ENCODE measurements at places on chromosomes 2 and 18.

DNA sequence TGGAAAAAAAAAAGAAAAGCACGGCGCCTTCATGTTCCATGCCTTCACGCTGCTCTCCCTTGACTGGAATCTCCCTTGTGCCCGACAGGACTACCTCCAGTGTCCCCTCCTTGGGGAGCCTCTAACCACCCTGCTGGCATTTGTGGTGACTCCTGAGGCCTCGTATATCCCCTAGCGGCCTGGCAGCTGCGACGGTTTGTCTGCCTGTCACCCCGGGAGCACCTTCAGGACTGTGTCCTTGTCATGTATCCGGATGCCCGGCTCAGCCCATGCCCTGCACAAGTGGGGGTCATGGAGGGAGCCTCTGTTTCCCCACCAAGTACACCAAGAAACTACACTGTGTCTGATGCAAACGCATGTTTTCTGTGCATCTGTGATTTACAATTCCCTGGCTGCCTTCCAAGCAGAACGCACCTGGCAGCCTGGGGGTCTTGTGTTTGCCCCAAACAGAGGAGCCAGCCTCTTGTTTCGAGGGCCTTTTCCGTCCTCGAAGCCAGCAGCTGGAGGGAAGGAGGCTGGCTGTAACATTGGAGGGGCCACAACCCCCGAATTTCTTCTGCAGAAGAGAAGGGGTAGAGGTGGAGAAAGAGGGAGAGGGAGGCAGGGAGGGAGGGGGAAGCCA lies 18.9 kb downstream of the TWIST2 start:
- DNase-seq = no peak

DNA sequence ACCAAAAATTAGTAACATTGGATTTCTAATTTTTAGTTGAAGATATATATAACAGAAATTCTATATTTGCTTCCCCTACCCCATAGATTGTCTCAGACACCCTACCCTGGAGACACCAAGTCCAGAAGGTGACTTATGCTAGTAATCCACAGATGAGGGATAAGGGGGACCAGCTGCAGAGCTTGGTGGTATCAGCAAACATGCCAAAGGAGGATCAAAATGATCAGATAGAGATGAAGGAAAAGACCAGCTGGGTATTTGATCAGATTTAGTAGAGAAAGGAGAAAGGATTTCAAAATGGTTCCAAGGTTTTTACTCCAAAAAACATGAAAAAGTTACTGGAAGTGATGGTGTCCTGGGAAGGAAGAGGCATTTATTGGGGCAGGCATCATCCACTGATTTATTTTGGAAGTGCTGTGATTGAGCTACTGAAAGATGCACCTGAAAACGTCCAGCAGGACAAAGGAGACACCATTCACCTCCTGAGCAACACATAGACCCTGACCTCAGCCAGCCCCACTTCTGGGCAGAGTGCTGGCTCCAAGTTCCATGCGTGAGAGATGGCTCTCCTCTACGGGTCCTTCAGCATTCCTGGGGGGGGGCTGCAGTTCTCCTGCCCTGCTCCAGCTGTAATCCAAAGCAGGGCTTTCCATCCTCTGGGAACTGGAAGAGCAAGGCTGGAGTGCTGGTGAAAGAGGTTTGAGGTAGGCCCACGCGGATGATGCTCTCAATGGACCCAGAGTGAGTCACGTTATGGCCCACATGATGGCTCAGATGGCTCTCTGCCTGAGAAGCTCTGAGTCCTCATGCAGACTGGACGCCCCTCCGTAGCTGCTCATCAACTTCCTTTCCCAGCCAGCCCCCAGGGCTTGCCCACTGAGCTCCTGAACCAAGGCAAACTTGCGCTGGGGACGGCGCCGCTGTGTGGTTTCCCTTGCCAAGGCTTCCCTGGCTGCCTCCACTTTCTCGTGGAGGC lies 3.7 kb upstream of the LRRFIP1 start:
- no peak for DNase-seq

GRCh38 chr2:171703574-171704347 lies 16.5 kb downstream of the DYNC1I2 start:
- DNase-seq = no peak

- DNase-seq = no peak
Observed at GRCh38 chr2:159497256-159497655, 119.1 kb downstream of the BAZ2B start.

DNA sequence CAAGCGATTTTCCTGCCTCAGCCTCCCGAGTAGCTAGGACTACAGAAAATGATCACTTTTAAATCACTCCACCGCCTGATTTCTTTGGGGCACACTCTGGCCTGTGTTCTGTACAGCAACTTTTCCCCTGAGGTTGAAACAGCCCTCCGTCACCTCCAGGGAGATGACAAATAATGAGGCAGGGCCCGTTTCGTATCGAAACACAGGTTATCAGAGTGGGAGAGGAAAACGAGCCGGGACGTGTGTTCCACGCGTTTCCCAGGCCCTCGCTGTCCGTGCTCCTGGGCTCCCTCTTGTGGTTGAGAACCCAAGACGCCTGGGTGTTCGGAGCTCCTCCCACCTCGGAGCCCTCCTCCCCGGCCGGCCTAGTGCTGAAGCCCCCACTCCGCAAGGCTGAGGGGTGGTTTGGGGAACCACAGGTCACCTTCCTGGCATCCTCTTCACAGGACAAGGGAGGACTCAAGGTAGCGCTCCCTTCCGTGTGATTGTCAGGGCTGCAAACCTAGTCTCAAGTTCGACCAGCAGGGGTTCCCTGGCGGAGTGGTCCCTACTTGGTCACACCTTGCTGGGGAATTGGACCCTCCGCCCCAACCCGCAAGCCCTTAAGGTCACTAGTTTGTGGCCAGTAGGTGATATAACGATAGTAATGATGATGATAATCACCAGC lies 12.8 kb downstream of the ATP6V1B1 start:
- DNase-seq = no peak

DNA sequence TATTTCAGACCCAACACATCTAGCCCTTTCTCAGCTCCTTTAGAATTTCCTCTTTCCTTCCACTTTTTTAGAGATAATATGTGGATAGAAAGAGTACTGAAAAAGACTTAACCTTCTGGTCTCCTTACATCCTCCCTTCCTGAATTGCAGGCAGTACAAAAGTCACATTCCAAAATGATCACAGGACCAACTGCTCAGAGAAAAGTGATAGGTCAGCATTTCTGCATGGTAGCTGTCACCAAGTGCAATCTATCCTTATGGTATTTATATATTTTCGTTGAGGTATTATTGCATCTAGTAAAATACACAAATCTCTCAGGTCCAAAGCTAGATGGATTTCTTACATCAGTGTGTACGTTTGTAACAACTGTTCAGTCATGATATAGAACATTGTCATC lies 427.5 kb downstream of the LPIN1 start:
- DNase-seq = no peak

DNA sequence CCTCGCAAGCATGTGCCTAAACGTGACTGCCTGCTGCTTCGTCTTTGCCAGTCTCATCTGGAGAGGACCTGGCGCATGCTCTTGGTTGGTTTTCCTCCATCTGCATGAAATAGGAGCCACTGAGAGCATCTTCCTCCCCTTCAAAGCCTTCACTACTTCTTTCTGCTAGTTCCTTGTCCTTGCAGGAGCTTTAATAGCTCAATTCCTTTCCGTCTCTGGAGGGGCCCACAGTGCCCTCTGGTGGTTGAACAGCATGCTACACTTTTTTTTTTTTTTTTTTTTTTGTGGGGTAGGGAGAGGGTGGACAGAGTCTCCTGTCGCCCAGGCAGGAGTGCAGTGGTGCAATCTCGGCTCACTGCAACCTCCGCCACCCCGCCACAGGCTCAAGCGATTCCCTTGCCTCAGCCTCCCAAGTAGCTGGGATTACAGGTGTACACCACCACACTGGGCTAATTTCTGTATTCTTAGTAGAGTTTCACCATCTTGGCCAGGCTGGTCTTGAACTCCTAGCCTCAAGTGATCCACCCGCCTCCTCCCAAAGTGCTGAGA lies 59.6 kb downstream of the SP110 start:
- no peak for DNase-seq

- DNase-seq = no peak
Observed at GRCh38 chr2:54904836-54905235, 145.4 kb downstream of the RTN4 start.

DNA sequence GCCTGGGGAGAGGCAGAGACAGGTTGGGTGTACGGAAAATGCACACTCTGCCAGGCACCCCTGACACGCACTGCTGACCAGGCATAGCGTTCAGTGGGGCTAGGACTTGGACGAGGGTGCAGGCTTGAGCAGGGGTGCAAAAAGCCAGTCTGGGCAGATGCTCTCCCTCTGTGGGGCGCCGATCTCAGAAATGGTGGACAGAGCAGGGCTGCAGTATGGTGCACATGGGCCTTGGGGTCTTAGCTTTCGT lies 1.0 kb upstream of the ARHGEF4 start:
- no peak for DNase-seq

DNA sequence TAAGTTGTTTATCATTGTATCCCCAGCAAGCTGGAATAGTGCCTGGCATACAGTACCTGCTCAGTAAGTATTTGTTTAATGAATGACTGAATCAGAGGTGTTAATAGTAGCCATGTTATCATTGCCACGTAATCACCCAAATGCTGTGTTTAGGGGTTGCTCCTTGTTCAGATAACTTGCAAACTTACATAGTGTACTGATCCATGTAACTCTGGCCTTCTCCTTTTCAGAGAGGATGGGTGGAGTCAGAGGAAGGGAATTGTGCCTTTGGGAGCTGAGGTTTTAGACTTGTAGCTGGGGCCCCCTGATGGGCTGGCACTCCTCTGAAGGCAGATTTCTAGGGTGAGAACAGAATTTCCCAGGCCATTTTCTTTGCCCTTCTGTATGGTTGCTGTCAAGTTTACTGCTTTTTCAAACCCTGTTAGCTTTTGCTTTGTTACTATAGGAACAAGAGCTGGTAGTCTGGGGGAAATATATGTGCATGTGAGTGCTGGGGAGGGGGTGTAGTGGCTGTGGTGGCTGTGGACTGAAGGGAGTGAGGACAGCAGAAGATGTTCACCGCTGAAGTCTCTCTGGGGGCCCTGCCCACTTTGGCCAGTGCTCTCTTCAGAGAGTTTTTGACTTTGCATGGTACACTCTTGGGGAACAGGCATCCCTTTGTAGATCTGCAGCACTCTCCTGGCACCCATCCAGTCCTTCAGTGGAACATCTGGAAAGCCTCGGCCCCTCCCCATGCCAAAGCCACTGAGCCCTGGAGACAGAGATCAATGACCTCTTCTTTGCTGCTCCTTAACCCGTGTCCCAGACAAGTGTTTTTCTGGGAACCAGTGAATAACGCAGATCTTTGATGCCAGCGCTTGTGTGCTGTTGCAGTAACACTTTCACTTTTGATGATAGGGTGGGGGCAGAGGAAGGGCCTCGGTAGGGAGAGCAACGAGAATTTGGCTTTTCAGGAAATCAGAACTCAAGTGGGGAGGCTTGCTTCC lies 209.0 kb downstream of the PRKCE start:
- no peak for DNase-seq

DNA sequence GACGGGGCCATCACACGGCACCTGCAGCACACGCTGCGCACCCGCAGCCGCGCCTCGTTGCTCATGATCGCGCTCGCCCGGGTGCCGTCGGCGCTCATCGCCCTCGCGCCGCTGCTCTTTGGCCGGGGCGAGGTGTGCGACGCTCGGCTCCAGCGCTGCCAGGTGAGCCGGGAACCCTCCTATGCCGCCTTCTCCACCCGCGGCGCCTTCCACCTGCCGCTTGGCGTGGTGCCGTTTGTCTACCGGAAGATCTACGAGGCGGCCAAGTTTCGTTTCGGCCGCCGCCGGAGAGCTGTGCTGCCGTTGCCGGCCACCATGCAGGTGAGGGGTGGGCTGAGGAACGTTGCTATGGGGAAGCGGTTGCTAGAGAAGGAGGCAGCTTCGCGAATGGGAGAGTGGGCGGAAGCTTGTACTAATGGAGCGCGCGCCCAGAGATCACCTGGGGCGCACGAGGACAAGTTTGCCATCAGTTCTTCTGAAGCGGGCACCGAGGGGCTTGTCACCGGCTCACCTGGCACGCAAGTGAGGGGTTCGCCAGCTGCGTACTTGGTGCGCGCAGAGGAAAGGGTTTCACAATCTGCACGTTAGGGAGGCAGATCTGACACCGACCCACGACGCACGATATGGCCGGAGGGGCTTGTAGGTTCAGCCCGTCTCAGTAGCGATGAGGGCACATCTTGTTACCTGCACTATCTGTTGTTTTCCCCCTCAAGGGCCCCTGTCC lies 45.6 kb downstream of the DDX18 start:
- DNase-seq = no peak

DNA sequence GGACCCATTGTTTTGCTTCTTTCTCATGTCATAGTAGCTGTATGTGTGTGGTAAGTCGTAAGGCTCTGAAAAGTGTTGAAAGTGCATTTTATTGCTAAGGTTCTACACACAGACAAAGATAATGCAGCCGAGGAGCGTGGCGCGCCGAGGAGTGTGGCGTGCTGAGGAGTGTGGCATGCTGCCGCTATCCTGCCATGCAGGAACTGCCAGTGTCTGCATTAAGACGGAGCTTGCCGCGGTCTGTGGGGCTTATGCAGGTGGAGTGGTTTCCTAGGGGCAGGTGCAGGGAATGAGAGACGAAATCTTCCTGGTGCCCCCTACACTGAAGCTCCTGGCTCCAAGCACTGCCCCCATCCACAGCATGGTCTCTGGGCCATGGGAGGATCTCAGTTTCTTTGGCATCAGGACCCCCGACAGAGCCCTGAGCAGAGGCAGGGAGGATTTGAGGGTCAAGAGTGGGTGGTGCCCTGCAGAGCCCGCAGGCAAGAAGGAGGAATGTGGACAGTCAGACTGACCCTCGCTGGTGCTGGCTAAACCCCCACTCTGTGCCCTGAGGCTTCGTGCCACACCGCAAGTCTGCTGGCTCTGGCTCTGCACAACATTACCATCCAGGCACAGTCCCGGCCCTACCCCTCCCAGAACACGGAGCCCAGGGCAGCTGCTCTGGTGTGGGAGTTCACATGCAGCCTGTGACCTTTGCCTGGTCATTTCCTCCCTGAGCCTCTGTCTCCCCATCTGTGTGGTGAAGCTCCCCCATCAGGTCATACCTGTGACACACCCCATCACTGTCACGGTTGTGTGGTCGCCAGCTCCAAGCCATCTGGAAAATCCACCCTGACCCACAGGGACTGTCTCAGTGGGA lies 3.2 kb downstream of the SNED1 start:
- no peak for DNase-seq

- DNase-seq = no peak
Observed at GRCh38 chr2:57107353-57107752, 923.6 kb downstream of the CCDC85A start.

DNA sequence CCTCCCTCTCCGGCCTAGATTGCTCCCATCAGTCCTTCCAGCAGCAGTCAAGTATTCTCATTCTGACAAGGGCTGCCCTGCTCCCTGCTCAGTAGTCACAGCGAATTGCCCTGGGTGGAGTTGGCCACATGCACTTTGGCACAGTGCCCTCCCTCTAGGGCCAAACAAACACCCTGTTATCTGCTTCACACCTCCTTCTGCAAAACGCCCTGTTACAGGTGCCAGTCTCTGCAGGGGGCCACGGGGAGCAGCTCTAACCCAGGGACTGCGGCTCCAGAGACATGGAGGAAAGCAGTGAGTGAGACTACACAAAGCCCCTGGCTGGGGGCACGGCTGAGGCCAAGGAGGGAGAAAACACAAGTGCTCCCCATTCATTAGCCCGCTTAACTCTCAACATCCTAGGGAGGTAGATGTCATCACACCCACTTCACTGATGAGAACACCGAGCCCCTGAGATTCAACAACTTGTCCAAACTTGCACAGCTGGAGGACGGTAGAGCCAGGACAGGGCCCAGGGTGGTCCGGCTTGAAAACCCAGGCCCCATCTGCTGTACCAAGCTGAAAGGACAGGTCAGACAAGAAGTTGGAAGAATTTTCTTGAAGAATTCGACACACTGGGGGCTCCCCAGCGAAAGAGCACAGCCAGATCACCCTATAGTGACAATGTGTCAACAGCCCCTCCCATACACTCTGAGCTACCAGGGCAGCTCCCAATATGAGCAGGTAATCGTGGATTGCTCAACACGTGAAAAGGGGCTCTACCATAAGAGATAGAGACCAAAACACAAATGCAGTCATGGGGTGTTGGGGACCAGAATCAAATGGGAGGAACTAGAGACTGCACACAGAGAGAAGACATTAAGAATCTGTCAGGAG lies 8.7 kb upstream of the TFCP2L1 start:
- DNase-seq = no peak
